Epithelial cell of alveolus of lung (primary cell): ENCODE measurements at places on chromosomes 4 and X. TPM values are rescaled to one million over a fixed set of nuclear protein-coding genes. Genes with fewer than 3 reads are reported as not detected.

Gene BMP3
- 0.08 TPM in 1 of 2 replicates, not detected in the other for total RNA-seq

Gene PCDH11X
- under 0.01 TPM in 1 of 2 replicates, not detected in the other for total RNA-seq

Gene MBNL3
- total RNA-seq: 3.8 and 6.5 TPM in 2 replicates

Gene GRPEL1
- total RNA-seq: 29.3 and 39.8 TPM in 2 replicates

Gene FUNDC1
- total RNA-seq: 13.4 and 18.2 TPM in 2 replicates

Gene GAGE12E
- total RNA-seq: not detected in 2 replicates

Gene TMEM144
- 1.0 and 2.3 TPM in 2 replicates for total RNA-seq

Gene MGARP
- total RNA-seq: 6.1 and 29.9 TPM in 2 replicates

Gene TSPAN5
- total RNA-seq: 55.6 and 60.6 TPM in 2 replicates

Gene GPR119
- total RNA-seq: not detected in 2 replicates

Gene CEP135
- total RNA-seq: 2.6 and 3.9 TPM in 2 replicates

Gene EMCN
- total RNA-seq: 0.16 TPM in 1 of 2 replicates, not detected in the other

Gene MSANTD1
- 0.48 and 0.52 TPM in 2 replicates for total RNA-seq

Gene BEX1
- total RNA-seq: 0.96 and 13.6 TPM in 2 replicates

Gene FOXO4
- total RNA-seq: 3.6 and 6.8 TPM in 2 replicates
